NCI-H1105 treated with DMSO at 0.1 percent for 48 hours (cell line): ENCODE measurements at places on chromosomes 12 and 14.

DNA sequence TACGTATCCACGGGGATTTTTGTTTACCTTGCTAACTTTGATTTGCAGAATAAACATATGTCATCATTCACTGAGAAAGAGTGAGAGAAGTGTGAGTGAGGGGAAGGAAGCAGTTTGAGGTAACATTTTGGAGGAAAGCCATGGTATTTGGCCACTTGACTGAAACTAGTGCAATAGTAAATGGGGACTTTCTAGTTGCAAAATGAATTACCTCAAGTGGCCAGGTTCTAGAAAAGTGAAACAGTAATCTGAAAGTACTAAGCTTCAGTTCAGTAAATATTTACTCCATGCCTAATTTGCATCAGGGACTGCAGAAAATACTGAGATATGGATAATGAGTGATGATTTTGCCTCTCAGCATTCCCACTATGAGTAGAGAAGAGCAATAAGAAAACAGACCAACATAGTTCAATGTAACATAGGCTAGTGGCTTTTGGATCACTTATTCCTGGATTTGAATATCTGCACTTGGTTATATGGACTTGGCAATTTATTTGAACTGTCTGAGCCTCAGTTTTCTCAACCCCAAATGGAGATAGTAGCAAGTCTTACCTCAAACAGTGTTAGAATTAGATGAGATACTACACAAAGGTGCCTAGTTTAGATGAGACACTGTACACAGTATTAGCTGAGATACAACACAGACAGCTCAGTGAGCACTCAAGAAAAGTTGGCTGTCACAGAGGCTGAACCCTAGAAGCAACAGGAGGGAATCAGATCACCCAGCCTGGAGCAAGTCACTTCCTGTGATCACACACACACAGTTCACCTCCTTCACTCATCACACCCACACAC lies 439.1 kb downstream of the NPAS3 start:
- DNase-seq: no peak

DNA sequence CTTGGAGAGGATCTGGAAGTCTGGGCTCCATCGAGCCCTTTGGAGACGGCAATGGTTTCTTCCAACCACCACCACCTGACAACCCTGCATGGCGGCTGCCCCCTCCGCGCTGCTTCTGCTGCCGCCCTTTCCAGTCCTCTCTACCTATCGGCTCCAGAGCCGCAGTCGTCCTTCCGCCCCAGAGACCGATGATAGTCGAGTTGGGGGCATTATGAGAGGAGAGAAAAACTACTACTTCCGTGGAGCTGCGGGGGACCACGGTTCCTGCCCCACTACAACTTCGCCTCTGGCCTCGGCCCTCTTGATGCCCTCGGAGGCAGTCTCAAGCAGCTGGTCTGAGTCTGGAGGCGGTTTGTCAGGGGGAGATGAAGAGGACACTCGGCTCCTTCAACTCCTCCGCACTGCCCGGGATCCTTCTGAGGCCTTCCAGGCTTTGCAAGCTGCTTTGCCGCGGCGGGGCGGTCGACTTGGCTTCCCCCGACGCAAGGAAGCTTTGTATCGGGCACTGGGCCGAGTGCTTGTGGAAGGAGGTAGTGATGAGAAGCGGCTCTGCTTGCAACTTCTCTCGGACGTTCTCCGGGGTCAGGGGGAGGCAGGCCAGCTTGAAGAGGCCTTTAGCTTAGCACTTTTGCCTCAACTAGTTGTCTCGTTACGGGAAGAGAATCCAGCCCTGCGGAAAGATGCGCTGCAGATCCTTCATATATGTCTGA lies 499 bp downstream of the TOGARAM1 start:
- DNase-seq: peak; percentile 72

GRCh38 chr12:12068751-12069150 lies 2.0 kb upstream of the BCL2L14 start:
- no peak for DNase-seq

DNA sequence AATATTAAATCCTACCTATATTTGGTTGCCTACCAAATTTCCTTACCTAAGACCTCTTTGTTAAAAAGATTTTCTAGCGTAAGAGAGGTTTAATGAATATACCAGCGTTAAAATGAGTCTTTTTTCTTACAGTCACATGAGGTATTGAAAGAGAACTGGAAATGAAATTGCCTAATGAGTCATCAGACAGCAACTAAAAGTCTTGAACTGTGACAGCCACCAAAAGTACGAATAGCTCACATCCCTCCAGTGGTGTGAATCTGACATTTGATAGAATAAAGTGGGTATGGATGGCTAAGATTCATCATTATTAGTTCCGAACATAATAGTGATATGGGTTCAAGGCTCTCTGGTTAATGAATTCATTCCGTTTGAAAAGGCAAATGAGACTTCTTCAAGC lies 1297.3 kb downstream of the AACS start:
- no peak for DNase-seq

- DNase-seq: no peak
These were observed 319.9 kb downstream of the AEBP2 start for GRCh38 chr12:19759227-19759626.

DNA sequence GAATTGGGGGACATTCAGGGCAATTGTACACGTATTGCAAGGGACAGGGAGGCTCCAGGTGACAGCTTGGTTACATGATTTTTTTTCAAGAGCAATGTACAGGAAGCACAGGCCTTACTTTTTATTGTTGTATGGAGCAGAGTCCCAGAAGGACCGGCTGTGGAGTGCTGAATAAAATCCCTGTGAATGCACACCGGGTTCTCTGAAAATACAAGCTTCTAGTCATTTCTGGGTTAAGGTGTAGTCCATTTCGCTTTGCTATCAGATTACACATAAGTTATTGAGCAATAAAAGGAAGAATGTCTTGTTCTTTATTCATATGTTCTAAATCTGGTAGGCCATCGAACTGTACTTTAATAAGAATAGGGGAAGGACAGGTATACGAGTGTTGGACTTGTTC lies 52.2 kb downstream of the PDE3A start:
- no peak for DNase-seq

DNA sequence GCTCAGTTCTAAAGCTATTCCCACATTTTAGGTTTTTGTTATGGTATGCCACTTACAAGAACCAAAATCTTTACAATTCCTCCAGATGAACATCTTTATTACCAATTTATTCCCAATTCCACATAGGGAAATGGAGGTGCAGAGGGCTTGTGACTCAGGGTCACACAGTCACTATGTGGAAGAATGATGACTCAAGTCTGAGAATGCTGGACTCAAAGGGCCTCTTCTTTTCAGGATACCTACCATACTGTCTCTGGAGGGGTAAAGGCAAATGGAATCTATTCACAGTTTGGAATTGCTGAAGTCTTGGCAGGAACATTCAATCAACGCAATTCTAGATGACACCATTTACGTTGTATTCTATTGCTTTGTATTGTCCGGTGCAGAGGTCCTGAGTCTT lies 48.2 kb upstream of the MANSC4 start:
- DNase-seq: no peak

DNA sequence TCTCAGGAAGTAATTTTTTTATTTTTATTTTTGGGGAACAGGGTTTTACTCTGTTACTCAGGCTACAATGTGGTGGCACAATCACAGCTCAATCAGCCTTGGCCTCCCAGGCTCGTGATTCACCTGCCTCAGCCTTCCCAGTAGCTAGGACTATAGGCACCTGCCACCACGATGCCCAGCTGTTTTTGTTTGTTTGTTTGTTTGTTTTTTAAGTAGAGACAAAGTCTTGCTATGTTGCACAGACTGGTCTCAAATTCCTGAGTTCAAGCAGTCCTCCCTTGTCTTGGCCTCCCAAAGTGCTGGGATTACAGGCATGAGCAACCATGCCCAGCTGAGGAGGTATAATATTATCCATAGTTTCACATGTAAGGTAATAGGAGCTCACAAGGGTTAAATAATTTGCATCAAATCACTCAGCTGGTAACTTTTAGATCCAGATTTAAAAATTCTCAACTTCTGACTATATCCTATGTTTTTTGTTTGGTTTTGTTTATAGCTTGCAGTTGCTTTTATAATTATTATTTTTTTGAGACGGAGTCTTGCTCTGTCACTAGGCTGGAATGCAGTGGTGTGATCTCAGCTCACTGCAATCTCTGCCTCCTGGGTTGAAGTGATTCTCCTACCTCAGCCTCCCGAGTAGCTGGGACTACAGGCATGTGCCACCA lies 629.3 kb downstream of the DIO2 start:
- DNase-seq: no peak

DNA sequence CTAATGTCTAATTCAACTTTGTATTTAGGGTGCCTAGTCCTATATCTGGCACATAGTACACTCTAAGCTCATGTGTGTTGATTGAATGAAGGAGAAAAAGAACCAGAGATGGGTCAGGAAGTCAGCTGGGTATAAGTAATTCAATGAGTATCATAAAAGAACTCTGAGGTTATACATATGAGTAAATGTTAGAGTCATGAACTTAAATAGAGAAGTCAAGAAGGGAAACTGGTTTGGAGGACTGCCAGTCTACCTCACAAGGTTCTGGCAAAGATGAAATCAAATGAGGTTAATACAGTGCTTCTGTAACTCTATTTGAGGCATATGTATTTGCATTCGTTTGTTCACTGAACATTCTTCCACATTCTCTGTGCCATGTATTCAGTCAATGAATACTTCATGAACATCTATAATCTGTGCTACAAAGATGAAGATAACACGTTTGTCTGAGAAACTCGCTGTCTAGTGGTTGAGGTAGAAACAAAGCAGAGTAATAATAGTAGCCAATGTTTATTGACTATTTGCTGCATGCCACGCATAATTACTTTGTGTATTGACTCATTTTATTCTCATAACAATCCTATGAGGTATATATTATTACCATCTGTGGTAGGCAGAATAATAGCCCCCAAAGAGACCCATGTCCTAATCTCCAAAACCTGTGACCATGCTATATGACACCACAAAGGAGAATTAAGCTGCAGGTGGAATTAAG lies 88.9 kb downstream of the PTGER2 start:
- no peak for DNase-seq

DNA sequence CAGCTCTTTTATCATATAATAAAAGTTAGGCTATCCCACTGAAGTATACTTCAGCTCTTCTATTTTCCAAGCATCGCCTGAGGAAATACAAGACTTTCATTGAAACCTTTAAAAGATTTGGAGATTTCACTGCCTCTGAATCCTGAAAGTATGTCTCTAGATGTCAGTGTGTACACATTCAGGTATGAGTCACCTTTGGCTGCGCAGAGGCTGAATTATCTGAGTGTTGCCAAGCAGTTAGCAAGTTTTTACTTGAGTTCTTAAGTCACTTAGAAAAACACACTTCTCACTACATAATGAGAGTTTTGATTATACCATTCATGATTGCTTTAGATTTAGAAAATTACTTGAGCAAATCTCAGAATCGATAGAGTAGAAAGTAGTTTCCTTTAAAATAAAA lies 210.3 kb downstream of the TMTC2 start:
- no peak for DNase-seq

DNA sequence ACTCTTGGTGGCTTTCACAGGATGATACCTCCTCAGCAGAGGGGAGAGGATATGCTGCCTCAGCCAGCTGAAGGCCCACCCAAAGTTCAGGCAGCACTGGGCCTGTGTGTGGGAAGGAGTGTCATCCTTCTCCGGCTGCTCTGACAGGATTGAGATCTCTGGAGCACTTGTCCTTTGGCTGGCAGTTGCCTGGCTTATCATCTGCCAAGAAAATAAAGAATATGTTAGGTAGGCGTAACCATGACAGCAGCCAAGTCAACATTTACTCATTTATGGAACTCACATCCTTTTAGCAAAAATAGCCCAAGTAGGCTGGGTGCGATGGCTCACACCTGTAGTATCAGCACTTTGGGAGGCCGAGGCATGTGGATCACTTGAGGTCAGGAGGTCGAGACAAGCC lies 68.5 kb downstream of the PPFIBP1 start:
- no peak for DNase-seq

- DNase-seq: no peak
These were observed 22.9 kb downstream of the MAPKAPK5 start for GRCh38 chr12:111864913-111865312.
